ENCODE measurements at places on chromosomes 12 and 14.
A peak's percentile ranks its signal among the peaks of the same experiment; 100 is the strongest.

- no peak for DNase-seq
Observed at GRCh38 chr12:68235576-68235975, 10.0 kb upstream of the IL26 start.

DNA sequence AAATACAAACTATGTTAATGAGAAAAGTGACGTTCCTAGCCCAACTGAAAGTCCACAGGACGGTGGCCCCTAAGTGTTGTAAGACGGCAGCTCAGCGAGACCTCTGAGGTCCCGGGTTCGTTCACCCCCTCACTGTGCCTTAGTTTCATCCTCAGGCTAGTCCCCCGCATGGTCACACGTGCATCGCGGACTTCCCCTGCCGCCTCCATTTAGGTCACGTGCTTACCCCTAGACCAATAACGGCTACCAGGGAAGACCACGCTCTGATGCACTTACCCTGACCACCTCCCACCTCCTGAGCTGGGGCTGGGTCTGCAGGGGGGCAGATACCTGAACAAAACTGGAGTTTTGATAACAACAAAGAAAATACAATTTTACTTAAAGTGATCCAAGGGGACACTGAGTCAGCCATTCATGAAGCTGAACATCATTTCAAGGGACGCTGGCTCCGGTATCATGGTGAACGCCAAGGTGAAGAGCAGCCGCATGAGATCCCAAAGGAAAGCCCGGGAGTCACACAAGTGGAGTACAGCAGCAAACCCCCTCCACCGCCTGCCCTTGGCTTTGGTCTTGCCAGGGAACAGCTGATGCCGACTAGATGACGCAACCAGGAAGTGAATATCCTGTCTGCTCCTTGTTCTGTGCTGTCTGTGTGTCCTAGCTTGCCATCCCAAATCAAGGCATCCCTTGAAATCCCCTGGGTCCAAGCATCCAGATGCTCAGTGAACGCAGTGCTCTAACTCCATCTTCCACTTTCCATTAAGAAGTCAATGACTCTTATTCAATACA, 274.1 kb downstream of the PCNX1 start:
- DNase-seq = no peak

GRCh38 chr14:25444381-25444780, 394.4 kb upstream of the STXBP6 start:
- DNase-seq = no peak

GRCh38 chr12:98686603-98687002, 41.5 kb downstream of the APAF1 start:
- no peak for DNase-seq

GRCh38 chr12:21907948-21908837, 33.0 kb downstream of the ABCC9 start:
- DNase-seq = no peak

DNA sequence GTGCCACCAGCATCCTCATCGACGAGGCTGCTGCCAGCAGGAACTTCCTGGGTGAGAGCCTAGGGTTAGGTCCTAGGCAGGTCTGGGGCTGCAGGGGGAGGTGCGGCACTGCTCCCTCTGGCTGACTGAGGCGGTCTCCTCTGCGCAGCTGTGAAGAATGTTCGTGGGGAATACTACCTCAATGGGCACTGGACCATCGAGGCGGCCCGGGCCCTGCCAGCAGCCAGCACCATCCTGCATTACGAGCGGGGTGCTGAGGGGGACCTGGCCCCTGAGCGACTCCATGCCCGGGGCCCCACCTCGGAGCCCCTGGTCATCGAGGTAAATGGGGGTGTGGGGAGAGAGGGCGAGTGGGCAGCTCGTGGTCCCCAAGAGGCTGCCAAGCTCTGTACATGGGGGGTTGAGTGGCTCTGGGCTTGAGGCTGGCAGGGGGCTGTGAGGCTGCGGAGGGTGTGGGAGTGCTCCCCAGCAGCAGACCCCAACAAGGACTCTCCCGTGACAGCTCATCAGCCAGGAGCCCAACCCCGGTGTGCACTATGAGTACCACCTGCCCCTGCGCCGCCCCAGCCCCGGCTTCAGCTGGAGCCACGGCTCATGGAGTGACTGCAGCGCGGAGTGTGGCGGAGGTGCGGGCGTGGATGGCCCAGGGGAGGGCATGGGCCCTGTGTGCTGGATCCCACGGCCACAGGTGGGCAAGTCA, 14.4 kb downstream of the PAPLN start:
- DNase-seq = no peak

- DNase-seq = no peak
Observed at GRCh38 chr12:108576660-108577234, 14.4 kb downstream of the ISCU start.

- no peak for DNase-seq
Observed at GRCh38 chr12:126389220-126389841, 1324.1 kb downstream of the AACS start.

GRCh38 chr12:96368233-96368632, 32.0 kb downstream of the CDK17 start:
- DNase-seq = no peak

GRCh38 chr14:59484639-59485175, 390 bp downstream of the JKAMP start:
- no peak for DNase-seq

GRCh38 chr12:109016978-109017377, 3.9 kb downstream of the SVOP start:
- no peak for DNase-seq

GRCh38 chr12:47849261-47849660, 29.6 kb upstream of the HDAC7 start:
- DNase-seq = no peak

GRCh38 chr14:104421892-104422828, 157.4 kb upstream of the C14orf180 start:
- peak; percentile 50 for DNase-seq

- no peak for DNase-seq
Observed at GRCh38 chr12:579420-580110, 83.7 kb downstream of the NINJ2 start.

GRCh38 chr12:89250636-89251035, 101.7 kb downstream of the DUSP6 start:
- no peak for DNase-seq

DNA sequence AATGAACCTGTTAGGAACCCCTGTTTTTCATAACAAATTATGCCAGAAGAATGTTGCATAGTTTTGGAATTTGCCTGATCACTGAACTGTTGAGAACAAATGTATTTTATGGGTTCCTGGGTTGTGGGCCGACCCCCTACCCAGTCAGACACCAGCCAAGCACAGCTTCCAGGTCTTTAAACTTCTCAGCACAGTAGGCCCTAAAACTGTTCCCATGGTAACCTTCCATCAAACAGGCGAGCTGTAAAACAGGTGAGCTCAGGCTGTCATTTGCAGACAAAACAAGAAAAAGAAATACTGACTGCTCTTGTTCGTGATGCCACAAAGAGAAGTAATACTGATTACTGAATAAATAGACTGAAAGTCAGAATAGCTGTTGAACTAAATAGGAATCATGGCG, 147.0 kb downstream of the PTPRO start:
- DNase-seq = no peak

DNA sequence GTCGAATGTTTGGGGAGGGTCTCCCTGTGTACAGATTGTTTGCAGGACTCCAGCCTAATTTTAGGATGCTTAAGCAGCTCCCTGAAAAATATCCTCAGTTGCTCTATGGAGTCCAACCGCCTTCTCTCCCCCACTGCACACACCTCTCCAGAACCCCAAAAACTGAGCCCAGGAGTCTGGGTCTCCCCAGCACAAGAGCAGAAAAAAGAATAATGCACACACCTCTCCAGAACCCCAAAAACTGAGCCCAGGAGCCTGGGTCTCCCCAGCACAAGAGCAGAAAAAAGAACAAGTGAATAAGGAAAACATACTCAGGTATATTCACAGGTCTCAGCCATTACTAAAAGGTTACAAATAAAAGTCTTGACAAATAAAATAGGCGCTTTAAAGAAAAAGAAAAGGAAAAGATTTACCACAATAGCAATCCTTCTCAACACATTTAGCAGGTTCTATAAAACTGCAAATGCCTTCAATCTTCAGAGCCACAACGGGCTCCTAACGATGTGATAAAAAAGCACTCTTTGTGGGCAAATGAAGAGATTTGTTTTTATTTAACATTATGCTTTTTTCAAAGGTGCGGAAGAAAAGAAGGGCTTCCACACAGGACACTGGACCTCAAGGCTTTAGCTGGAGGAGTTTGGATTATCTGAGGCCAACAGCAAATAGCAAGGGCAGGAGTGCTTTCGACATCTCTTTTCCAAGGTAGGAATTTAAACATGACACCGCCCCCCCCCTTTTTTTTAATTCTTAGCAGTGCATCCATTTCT, 8.2 kb downstream of the BCL11B start:
- no peak for DNase-seq

DNA sequence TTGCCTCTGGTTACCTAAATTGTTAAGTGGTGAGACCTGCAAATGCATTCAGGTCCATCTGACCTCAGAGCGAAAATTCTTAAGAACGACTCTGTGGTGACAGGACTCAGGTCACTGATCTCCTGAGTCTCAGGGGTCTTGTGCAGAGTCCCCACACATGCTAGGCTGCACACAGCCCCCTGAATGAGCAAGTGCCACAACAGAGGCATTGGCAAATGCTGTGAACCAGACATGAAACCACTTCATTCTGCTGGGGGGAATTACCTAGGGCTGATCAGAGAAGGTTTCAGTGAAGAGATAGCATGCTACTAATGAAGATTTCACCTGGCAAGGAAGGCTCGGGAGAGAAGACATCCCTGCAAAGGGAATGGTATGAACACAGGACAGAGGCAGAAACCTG, 281.6 kb downstream of the ITPR2 start:
- no peak for DNase-seq

Measured in nephron progenitor cell (in vitro differentiated cells).